ENCODE measurements at places on chromosomes 7 and 10.

- DNase-seq, result no peak
Measured at GRCh38 chr10:130498042-130498441, 361.9 kb downstream of the GLRX3 start.

DNA sequence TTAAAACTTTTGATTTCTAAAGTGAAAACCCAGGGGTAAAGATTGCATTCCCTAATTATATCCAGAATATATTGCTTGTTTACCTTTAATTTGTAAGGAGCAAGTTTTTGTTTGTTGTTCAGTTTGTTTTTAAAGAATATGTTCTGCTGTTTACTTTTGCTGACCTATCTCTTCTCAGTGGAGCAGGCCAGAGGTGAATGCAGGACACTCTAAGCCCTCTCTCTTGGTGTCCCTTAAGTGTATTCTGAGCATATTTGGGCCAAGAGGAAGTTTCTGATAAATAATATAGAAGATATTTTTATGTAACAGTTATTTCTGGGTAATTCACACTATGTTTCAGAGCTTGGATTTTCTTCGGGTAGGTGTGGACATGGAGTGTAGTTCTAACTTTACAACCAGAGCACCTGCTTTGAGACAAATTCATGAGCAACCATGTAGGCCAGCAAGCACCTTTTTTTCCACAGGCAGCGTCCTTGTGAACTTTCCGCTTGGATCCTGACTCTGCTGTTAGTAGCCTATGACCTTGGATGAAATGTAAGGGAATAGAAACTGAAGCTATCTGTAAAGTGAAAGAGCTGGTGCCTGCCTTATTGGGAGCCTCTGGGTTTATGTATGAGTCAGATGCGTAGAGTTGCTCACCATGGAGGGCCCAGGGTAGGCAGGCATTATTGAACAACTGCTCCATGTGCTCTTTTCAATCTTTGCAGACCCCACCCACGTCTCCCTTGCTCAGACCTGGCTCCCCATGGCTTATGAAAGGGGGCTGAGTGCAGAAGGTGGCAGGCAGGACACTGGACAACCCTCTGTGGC lies 16.1 kb downstream of the OGDH start:
- no peak for DNase-seq

DNA sequence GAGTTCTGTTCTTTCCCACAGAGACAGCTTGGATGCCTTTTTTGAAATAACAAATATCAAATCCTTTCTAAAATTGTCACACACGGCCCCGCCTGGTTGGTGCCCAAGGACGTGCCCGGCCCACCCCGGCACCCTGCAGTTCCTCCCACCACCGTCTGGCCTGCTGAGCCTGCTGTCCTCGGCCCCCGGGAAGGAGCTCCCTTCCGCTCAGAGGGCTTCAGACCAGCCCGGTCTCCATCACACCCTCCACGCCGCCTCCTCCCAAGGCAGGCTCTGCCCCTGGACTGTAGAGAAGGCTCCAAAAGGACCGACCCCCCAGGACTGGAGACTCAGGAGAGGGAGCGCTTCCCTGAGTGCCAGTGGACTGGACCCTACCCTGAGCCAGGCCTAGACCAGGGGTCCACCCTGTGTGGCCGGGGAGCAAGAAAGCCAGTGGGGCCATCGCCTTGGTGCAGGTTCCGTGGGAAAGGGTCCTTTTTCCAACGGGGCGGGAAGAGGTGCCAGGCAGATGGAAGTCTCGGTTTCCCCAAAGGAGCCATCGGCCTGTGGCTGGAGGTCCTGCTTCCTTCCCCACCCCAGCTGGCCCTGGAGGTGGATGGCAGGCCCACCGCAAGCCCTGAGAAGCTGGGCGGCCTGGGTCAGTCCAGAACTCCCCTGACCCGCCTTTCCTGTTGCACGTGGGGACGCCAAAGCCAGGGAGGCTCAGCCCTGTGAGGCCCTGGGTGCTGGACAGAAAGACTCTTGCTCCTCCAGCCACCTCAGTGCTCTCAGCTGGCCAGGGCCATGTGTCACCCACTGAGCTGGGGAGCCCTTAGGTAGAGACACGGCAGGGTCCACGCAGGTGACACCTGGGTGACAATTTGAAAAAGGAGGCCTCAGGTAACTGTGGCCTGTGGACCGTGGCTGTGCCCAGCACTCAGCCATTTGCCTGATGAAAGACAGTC lies 69.8 kb downstream of the PWWP2B start:
- no peak for DNase-seq

- no peak for DNase-seq
Measured at GRCh38 chr7:40311307-40311706, 176.5 kb downstream of the SUGCT start.

DNA sequence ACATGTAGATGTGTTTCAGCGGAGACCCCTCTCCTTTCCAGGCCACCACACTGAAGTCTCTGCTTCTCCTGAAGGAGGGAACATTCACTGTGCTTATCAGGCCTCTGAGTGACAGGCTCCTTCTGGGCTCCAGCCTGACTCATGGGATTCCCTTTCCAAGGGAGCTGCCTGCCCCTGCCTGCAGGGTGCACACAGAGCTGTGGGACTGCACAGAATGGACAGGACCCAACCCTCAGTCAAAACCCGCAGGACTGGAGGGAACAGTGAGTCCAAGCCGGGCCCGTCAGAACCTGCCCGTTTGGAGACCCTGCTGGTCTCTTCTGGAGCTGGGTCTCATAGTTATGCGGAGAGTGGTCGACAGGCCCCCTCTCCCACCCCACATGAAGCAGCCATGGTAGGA lies 32.6 kb downstream of the PLAC9 start:
- no peak for DNase-seq

GRCh38 chr10:79374312-79375191 lies 27.3 kb downstream of the PPIF start:
- peak; percentile 66 for DNase-seq

- DNase-seq, result no peak
Measured at GRCh38 chr7:97155897-97156418, 38.5 kb downstream of the SDHAF3 start.

- no peak for DNase-seq
Measured at GRCh38 chr7:48575516-48575915, 348.8 kb upstream of the CDC14C start.

DNA sequence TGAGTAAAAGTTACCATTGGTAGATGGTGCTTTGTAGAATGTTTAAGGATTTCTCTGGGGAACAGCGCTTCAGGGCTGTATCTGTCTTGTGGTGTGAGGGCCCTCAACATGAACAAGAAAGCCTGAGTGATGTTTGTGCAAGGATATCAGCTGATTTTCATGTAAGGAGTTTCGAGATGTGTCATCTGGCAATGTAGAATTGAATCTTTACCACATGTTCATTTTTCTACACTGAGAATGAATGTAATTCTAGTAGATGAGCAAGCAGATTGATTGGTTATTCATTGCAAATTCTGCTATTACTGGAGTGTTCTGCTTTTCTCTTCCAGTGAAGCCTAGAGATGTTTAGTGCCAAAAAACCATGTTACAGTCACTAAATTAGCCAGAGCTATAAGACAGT lies 87.7 kb downstream of the ST7 start:
- DNase-seq, result no peak

GRCh38 chr10:15209827-15210509 lies 41.5 kb upstream of the NMT2 start:
- peak; percentile 79 for DNase-seq

DNA sequence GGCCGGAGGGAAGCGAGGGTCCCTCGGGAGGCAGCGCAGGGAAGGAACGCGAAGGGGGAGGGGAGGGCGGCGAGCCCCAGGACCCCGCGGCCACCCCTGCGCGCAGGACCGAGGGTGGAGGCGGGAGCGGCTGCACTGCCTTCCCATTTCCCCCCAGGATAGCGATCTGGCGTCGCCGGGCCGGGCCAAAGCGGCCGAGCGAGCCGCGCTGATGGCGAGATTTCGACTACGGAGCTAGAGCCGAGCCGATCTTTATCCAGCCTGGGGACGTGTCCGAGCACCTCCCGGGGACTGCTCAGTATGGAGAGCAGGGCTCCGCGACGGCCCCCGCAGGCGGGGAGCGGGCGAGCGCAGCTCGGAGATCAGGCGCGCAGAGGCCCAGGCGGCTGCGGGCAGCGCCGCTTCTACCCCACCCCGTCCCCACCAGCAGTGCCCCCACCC lies 590 bp upstream of the CRTAC1 start:
- no peak for DNase-seq

DNA sequence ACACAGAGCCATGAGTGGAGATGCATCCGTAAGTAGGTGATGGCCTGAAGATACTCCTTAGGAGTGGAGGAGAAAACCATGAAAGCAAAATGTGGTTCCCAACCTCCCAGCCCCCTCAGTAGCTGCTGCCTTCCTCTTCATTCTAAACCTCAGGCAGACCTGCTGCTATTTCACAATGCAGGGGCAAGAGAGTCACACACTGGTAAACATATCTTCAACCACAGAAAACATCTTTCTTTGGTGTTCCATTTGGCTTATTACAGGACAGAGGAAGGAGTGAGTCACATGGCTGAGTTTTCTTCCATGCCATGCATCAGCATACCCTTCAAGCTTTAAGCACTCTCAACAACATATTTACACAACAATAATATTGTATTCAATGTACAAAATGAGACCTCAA lies 342.1 kb downstream of the BMPER start:
- no peak for DNase-seq

GRCh38 chr7:113873554-113874151 lies 45.2 kb downstream of the PPP1R3A start:
- DNase-seq, result no peak

DNA sequence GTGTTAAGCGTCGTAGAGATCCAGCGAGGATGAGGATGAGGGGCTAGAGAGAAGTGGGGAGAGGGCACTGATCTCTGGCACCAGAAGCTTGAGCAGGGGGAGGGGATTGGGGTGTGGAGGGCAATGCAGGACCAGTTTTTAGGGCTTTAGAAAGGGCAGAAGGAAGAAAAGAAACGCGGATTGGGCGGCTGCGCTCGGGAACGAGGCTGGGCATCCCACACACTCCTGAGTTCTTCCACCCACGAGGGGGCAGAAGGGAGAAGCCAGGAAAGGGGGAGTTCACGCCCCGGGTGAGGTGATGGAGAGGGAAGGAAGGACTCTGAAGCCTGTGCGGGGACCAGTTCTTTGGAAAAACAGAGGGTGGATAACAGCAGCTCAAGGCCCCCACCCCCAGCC lies 6.1 kb upstream of the VGF start:
- DNase-seq, result no peak

DNA sequence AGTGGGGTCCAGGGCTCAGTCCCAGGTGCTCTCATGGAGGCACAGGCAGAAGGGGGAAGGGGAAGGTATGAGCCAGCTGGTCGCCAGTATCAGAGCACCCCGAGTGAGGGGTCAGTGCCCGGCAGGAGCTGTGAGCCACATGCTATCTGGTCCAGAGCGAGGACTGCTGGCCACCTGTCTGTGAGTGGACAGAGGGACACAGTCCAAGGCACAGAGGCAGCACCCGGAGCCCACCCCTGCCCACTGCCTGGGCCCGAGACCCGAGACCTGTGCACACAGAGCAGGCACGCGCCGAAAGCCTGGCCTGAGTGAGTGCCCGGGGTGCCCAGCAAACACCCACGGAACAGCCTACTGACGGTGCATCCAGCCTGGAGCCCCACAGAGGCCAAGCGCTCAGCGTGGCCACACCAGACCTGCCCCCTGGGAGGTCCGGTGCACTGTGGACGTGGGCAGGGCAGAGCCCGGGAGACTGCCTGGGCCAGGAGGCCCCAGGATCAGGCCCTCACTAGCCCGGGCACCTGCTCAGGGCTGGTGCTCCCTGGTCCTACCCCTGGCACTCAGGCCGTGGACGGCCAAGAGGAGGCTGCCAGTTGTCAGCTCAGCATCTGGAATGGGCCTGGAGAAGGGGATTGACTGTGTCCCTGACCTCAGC lies 29.4 kb downstream of the ADGRA1 start:
- no peak for DNase-seq

DNA sequence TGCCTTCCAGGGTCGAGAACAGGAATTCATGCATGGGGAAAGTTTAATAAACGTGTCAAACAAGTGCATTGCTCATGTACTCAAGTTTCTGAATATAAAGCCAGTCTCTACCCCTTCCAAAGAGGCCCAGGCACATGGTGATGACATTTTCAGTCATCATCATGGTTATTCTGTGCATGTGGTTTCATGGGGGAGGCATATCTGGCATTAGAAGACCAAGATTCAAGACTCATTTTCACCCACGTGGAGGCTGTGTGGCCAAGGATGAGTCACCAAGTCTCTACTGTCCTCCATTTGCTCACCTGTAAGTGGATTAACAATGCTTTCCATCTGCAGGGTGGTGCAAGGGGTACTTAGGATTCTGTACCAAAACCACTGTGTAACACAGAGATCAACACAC lies 34.0 kb upstream of the CNPY1 start:
- peak; percentile 8 for DNase-seq

DNA sequence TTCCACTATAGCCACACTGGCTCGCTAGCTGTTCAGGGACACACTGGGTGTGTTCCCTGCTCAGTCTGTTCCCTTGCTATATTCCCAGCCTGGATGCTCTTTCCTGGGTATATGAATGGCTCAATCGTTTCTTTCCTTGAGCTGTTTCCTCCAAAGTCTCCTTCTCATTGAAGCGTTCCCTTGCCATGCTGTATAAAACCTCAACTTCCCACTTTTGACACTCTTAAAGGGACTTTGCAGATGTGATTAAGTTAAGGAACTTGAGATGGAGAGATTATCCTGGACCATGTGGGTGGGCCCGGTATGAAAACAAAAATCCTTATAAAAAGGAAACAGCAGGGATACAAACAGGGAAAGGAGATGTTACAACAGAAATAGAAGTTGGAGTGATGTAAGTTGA lies 973.1 kb downstream of the LRMDA start:
- no peak for DNase-seq

- no peak for DNase-seq
Measured at GRCh38 chr10:75402486-75403143, 1.1 kb upstream of the ZNF503 start.

DNA sequence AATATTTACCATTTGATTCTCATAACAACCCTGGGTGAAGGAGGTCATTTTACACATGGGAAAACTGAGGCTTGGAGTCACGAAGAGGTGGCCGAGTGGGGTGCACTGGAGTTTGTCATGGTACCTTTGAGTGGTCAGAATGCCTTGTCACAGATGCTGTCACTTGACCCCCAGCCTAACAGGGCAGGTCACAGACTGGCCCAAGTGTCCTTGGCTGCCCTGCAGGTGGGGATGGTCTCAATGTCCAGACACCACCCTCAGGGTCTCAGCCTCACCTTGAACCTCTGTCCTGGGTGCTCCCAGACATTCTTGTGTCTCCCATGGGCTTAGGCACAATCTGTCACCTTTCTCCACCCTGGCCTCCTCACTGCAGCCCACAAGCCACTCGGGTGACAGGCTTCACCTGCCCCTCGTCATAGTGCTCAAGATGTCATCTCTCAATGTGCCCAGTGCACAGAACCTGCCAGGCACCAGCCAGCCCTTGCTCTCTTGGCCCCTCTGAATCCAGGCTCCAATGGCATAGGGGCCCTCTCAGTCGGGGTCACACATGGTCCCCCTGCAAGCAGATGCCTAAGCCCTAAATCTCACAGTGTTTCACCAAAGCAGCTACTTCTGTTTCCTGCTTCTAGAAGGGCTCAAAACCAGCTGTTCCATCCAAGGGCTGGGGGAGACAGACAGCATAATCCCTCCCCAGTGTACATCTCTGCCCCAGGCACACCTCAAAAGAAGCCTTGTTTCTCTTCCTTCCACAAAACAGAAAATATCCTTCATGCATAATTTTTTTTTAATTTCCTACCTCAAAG lies 76.8 kb upstream of the NANOS1 start:
- DNase-seq, result no peak

GRCh38 chr7:139735912-139736595 lies 41.7 kb downstream of the HIPK2 start:
- no peak for DNase-seq

Data from activated CD4-positive, alpha-beta T cell treated with anti-CD3 and anti-CD28 coated beads for 24 hours (primary cell).